ENCODE measurements at places on chromosomes 12 and 14.

DNA sequence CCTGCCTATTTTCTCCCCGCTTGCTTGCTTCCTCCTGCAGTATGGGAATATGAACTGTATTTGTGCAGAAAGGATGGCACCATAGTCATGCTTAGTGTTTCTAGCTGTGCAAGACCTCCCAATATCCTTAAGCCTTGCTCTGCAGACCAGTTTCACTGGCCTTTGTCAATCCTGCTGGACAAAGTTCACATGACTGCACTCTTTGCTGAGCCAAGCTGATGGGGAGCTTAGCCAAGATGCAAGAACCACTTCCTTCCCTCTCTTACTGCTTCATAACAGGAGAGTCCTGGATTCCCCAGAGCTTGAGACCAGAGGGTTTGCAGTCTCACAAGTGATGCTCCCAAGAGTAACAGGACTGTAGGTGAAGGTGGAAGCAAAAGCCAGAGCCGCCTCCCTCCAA lies 3.8 kb downstream of the ASIC1 start:
- no peak for DNase-seq

- no peak for DNase-seq
These were observed 3.1 kb downstream of the MCRS1 start for GRCh38 chr12:49564686-49565405.

DNA sequence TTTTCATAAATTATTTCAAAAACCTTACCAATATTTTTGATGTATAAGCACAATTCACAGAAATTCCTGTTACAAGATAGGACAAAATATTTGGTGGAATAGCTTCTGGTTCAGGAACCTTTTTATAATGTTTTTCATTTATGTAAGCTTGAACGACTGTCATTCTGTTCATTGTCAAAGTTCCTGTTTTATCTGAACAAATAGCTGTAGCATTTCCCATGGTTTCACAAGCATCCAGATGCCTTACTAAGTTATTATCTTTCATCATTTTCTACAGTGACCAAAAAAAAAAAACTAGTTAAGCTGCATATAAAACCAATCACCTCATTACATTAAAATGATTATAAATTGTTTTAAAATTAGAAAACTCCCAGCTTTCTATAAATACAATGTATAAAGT lies 87.1 kb downstream of the ATP2B1 start:
- no peak for DNase-seq

GRCh38 chr12:31634620-31635019 lies 24.9 kb upstream of the ETFBKMT start:
- DNase-seq = no peak

GRCh38 chr14:54120260-54120659 lies 163.6 kb upstream of the BMP4 start:
- no peak for DNase-seq

GRCh38 chr14:38053666-38054065 lies 154.0 kb upstream of the SSTR1 start:
- DNase-seq = no peak

DNA sequence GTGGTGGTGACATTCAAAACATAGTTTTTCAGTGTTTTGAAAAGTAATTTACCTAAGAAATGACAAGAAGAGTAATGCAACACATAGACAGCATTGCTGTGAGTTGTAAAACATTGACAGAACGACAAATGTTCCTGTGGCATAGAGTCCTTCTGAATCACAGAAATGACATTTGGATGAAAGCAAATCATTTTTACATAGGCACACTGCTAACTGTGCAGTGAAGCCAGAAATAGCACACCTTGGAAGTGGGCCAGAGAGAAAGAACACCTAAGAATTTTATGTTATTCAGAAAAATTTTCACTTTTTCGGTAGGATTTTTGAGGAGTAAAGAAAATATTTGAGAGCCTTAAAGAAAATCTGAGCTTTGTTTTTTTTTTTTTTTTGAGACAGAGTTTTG lies 100.6 kb downstream of the ANO4 start:
- DNase-seq = no peak

GRCh38 chr12:121871467-121871866 lies 12.8 kb upstream of the HPD start:
- DNase-seq = no peak

GRCh38 chr14:93274055-93274806 lies 58.6 kb downstream of the BTBD7 start:
- DNase-seq = no peak

DNA sequence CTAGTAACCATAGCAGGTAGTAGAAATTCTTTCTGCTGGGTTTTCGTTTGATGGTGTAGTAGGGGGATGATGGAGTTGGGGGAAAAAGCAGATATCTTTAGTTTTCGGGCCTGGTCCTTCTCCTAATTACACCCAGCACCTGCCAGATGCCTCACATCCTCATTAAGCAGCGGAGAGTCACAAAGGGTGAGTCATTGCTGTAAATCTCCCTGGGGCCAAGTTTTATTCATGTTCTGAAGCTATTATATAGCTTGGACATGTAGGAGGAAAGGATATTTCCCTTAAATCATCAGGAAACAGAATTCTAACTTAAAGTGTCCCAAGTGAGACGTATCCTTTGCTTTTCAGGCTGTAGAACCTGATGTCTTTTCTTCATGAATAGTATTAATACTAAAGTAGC lies 4.9 kb upstream of the NECAP1 start:
- DNase-seq = no peak

GRCh38 chr14:94025720-94026119 lies 420 bp upstream of the OTUB2 start:
- DNase-seq = no peak

GRCh38 chr12:71134405-71134804 lies 23.4 kb downstream of the TSPAN8 start:
- DNase-seq = no peak

DNA sequence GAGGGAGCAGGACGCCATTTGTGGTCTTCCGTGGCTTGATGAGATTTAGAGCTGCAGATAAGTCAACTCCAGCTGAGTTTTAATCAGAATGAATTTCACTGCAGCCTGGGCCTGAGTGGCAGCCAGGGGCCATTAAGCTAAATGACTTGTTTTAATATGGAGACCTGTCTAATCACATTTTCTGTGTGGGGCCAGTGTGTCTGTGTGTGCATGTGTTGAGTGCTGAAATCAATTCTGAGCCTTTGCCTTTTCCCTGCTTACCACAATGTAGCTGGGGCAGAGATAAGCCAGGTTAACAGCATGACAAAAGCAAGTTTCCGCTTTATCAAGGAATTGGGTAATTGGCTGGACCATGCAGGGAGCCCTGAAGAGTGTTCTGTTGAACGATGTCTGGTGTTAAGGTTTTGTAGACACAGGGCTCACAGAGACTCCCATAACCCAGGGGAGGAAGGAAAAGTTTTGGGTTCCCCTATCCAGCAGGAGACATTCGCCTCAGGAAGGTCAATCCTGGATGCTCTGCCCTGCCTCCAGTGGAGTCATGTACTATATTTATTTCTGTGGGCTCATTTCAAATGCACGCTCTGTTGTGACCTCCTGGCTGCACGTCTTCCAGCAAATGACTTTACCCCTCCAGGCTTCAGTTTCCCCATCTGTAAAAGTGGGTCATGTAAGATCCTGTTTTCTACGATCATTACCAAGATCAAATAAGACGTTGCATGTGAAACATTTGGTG lies 24.2 kb downstream of the RPH3A start:
- no peak for DNase-seq

DNA sequence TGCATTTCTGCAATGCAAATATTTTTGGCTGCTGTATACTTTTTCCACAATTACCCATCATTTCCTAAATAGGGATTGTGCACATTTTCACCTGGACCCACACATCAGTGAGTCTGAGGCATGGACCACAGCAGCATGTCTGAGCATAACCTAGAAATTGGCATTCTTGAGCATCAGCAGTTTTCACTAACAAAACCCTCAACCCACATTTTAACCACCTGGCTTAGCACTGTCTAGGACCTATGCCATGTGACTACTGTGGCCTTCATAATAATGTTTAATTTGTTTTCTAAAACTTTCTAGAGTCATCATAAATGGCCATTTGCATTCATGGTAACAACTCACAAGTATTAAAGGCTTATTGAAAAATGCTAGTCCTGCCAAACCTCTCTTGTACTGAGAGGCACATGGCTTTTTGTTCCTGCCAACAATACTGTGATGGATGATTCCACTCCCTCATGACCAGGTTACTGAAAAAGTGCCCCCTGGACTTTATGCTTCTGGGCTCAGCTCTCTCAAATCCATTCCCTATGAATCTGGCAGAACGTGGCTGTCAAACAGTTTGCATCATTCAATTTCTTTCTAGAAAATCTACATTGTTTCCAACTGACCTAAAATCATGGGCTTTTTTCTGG lies 240.0 kb downstream of the MDGA2 start:
- no peak for DNase-seq

GRCh38 chr14:56342494-56342942 lies 224.3 kb downstream of the PELI2 start:
- no peak for DNase-seq

- DNase-seq = no peak
These were observed 13.6 kb downstream of the PAH start for GRCh38 chr12:102903337-102904007.

DNA sequence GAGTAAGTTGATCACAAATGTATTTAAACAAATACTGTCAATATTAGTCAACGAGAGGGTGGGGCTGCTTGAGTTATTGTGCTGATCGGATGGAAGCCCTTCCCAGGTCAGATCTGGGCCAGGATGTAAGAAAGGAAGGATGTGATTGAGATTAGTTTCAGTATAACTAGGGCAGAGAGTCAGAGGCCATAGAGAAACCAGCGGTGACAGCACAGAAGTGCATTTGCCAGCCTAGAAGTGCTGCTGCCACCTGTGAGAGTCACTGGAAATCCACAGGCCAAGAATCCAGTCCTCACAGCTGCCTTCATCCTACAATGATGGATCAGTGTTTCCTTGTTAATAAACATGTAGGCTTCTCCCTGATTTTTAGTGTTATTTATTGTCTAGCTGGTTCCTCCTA lies 9.8 kb upstream of the FERMT2 start:
- DNase-seq = no peak

GRCh38 chr12:83958997-83959396 lies 953.6 kb downstream of the SLC6A15 start:
- DNase-seq = no peak

GRCh38 chr12:26231921-26232320 lies 36.5 kb downstream of the SSPN start:
- DNase-seq = no peak

GRCh38 chr12:5396541-5396940 lies 35.4 kb upstream of the NTF3 start:
- DNase-seq = no peak

GRCh38 chr12:51217133-51217967 lies 512 bp downstream of the POU6F1 start:
- peak; percentile 61 for DNase-seq

- no peak for DNase-seq
These were observed 21.6 kb upstream of the CNOT2 start for GRCh38 chr12:70221626-70222025.

GRCh38 chr14:74865156-74865555 lies 10.8 kb downstream of the PROX2 start:
- DNase-seq = no peak

DNA sequence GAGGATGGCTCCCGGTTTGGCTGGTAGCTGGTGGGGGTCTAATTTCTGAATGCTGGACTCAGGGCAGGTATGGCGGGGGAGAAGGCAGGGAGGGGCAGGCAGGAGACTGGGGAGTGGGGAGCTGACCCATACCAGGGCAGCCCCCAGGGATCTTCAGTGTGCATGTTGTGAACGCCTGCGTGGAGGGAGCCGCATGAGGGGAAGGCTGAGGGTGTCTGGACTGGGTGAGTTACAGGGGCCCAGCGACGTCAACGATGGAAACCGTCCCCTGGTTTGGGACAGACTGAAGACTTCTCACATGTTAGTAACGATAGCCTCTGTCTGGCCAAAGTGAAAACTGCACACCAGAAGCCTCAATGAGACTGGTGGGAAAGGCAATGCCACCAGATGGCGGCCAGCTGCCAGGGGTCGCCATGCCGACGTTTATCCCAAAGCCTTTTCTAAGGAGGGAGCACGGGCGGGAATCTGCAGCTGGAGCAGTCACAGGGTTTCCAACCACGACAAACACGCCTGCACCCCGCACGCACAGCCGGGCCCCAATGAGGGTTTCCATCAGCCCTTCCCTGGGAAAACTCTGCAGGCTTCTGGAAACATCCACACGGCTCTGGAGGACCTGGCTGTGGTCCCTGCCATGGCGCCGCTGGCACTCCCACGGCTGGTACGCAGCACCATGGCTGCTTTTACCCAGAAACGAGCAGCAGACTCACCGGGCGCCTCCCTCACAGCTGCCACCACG lies 14.0 kb downstream of the PGAM5 start:
- DNase-seq = no peak

DNA sequence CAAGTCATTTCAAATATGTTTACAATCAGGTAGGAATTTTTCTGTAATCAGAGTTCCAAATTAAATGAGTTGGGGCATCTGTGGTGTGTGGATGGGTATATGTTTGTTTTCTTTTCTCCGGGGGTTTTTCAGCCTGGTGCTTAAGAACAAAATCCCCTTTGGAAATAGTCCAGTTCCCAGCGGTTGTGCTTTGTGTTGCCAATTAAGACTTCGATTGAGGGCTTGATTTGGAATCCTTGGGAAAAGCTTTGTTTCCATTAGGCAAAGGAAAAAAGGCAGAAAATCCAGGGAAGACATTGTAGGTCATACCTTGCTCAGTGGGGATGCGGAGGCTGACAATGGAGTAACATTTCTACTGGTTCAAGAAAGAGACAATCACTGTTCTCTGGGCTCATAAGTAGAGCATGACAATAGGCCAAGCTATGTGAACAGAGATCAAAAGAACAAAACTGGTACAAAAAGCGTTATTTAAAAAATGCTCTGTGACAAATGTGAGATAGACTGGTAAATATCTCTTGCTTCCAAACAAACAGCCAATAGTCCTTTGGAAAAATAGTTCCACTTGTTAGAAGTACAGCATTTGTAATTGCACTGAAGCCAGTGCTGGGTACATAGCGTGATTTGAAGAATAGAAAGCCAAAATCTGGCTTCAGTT lies 79.7 kb downstream of the EML1 start:
- no peak for DNase-seq

DNA sequence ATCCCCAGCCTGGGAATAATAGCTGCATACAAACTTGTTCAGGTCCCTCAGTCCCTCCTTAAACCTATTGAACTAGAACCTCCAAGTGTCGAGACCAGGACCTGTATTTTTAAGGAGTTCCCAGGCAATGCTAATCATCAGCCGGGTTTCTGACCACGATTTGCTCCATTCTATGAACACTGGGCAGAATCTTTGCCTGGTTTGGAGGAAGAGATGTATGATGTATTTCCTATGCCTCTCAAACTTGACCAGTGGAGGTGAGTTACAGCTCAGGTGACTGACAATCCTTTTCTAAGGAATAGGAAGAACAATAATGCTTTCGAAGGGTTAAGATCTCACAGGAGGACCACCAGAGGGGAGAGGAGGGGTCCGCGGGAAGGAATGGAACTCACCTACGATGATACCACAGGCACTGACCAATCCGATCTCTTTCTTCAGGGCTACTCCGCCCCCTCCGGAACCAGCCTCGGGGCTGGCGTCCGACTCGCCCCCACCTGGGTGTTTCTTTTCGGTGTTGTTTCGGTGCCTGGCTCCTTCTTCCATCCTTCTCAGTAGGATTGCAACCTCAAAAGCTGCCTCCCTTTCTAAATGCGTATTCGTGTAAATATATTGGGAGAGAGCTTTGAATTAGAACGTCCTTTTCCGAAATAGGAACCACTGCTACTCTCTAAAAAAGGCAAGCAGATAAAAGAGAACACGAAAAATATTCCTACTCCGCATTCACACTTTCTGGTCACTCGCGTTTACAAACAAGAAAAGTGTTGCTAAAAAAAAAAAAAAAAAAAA lies 895 bp downstream of the SLC7A8 start:
- DNase-seq = peak; percentile 66

All from nephron progenitor cell (in vitro differentiated cells).